ENCODE measurements at places on chromosomes 6 and 20. TPM values are rescaled to one million over a fixed set of nuclear protein-coding genes. Genes with fewer than 3 reads are reported as not detected.
A peak's percentile ranks its signal among the peaks of the same experiment; 100 is the strongest.

- DNase-seq: no peak
Measured at GRCh38 chr6:121967631-121968030, 431.8 kb upstream of the HSF2 start.

DNA sequence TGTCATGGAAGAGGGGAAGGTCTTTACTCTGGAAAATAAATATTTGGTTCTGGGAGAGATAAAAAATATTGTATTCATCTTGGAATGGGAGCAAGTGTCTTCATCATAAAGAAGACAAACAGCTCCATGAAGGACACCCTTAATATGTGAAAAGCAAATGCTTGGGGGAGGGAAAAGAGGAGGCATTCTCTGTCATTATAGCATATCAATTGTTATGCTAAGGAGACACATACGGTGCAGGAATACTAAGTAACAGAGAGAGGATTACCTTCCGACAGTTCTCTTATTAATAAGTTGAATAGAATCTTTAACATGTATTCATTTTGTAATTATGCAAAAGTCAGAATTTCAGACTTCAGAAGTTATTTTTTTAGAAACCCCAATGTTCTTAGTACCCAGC is 634.4 kb downstream of the UTRN start:
- no peak for DNase-seq

LY6G6F gene
- total RNA-seq: not detected

DNA sequence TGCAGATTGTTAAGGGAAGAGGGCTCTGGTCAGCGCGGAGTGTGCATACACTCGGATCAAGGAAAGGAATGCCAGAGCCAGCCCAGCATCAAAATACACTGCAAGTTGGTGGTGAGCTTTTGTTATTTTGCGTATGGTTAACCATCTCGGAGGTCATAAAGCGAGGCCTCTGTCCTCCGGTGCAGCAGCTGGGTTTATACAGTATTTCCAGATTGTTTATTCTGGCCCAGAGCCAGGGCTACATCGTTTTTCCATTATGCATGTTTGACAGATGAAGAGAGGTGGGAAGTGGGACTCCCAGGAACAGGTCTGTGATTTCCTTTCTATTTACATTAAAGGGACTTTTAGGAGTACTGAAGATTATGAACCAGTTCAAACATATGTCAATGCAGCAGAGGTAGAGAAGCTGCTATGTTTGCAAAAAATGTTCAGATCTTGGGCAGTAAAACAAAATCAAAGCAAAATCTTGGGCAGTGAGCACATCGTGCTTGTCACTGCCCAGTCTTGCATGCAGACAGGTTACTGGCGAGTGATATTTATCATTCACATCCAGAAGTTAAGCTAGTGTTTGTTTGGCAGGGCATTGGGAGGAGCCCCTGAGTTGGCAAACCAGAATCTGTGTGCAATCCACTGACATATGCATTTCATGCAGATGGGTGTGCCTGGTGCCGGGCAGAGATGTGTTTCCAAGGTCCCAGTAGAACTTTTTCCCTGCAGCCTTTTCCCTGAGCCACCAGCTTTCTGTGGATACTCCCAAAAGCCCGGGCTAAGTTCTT is 256.3 kb upstream of the TAB2 start:
- peak; percentile 49 for DNase-seq

MAPK13 gene
- total RNA-seq: 37.9 TPM

FAM83D gene
- total RNA-seq: 0.52 TPM

ERVFRD-1 gene
- total RNA-seq: not detected

DNA sequence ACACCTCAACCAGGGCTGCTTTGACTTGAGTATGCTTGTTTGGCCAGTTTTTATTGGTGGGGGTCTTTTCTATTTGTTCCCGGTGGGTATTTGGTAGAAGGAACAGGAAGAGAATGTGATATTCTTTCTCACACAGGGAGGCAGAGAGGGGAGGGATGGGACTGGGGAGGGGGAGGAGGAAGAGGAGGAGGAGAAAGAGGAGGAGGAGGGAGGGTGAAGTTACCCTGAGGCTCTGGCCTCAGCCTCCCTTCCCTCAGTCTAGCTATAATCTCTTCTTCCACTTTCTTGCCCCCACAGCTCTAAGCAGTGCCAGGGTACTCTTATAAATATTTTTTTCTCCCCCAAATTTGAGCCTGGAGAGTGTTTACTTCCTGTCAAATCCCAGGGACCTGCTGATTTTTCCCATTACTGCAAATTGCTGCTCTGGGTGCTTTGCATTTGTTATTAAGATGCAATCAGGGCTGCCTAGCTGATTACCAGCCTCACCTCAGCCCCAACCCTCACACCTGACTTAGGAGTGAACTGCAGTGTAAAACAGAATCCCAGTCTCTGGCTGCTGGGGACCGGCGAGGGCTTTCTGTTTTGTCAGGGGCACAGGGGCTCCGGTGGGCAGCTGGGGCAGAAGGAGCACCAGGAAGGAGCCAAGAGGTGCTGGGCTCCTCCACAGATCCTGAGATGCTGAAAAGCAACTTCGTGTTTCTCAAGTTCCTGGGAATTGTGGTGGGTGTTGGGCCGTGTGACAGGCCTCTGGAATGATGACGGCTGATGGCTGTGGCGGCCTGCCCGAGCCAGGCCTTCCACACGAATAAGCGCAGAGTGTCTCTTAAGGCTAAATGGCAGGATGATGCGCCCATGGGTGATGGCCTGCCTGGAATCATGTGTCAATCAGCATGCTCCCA is 141.4 kb downstream of the CD83 start:
- no peak for DNase-seq

LPA gene
- total RNA-seq: 3.6 TPM

TRERF1 gene
- total RNA-seq: 2.3 TPM

FOXC1 gene
- 3.6 TPM for total RNA-seq

DNA sequence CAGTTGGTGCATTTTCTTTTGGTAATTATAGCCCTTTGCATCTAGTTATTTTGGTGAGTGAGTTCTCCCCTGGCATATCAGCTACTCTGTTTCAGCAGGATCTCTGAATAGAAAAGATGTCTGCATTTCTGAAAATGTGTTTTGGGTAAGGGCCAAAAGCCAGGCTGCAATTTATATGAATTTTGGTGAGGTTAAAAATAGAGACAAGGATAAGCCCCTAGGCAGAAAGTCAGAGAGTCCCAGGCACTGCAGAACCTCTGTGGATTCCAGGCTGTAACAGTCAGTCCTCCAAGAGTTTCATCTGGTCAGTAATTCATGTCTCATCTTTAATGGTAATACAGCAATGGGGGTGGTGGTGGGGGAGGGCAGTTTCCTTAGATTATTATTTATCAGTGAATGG is 53.0 kb downstream of the HDGFL1 start:
- no peak for DNase-seq

HCRTR2 gene
- total RNA-seq: not detected

NKX2-2 gene
- total RNA-seq: 3.1 TPM

DNA sequence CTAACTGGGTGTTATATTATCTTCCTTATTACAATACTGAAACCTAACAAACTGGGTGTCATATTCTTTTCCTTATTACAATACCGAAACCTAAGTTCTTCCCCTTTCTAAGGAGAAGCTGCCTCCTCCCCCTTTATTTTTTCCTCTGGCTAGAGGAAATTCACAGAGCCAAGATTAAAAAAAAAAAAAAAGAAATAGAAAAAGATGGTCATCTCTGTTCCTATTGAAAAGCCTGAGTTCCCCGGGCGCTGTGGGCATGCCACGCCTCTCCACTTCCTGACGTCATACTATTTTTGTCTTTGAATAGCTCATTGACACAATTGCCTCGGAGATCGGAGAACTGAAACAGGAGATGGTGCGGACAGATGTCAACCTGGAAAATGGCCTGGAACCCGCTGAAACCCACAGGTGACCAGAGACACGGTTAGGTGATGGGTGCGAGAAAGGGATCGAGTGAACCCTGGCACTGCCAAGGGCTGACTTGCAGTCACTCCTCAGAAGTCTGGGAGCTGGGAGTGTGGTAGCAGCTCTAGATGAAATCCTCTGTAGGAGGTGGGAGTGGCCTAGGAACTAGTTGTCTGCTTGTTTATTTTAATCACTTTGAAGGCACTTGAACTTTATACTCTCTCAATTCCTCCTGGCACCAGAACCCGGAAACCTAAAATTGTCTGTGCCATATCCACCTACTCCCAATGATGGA is 82.2 kb upstream of the NAA20 start:
- peak; percentile 25 for DNase-seq

CAPN11 gene
- not detected for total RNA-seq

GRCh38 chr6:41255638-41256246 is 27.6 kb downstream of the TREML4 start:
- no peak for DNase-seq

DNA sequence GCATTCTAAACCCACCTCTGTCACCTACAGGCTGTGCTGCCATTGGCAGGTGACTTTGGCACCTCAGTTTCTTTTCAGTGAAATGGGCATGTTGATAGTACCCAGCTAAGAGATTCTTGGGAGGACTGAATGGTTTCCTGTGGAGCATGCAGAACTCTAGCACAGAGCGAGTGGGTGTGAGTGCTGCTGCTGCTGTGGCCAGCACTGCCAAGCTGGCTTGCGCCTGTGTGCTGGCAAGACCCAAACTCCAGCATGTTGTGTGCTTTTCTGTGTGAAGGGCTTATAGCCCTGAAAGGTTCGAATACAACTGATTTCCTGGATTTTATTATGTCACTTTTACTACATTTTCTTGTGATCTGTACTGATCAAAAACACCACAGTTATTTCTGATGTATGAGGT is 78.1 kb upstream of the KIF25 start:
- DNase-seq: no peak

GRCh38 chr6:88683734-88684133 is 279.7 kb downstream of the RNGTT start:
- no peak for DNase-seq

GGTLC1 gene
- not detected for total RNA-seq

KCNG1 gene
- total RNA-seq: 4.9 TPM

ZFP64 gene
- 10.4 TPM for total RNA-seq

- no peak for DNase-seq
Measured at GRCh38 chr6:64040113-64040512, 404.5 kb downstream of the PHF3 start.

DNA sequence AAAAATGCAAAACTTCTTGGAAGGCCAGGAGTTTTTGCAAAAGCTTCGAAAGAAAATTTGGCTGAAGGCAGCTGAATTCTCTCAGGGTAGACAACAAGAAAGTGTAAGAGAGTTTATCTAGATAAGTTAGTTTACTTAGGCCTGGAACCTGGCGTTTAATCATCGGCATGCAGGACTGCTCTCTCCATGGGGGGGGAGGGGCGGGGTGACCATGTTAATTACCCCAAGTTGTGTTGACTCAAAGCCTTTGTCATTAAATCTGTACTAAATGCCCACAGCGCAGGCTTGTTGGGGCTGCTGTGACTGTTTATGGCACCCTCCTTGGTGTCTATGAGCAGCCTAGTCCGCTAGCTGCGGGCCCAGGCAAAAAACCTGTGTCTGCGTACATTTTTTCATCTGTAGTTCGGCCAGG is 20.1 kb upstream of the ZNF451 start:
- DNase-seq: no peak

KHDC1 gene
- total RNA-seq: 1.0 TPM

- DNase-seq: no peak
Measured at GRCh38 chr6:57205550-57206328, 16.4 kb downstream of the RAB23 start.

- no peak for DNase-seq
Measured at GRCh38 chr6:28351493-28351925, 1.8 kb downstream of the ZKSCAN3 start.
